Tongue (tissue), 3 donors: ENCODE measurements at places on chromosomes 13 and 19. TPM values are rescaled to one million over a fixed set of nuclear protein-coding genes. Genes with fewer than 3 reads are reported as not detected.

PSG2 gene
- total RNA-seq = not detected

- no peak for DNase-seq
Observed at GRCh38 chr13:34201050-34201913, 383.3 kb downstream of the RFC3 start.

GRCh38 chr13:27140060-27140459 lies 31.6 kb downstream of the USP12 start:
- no peak for DNase-seq

DNA sequence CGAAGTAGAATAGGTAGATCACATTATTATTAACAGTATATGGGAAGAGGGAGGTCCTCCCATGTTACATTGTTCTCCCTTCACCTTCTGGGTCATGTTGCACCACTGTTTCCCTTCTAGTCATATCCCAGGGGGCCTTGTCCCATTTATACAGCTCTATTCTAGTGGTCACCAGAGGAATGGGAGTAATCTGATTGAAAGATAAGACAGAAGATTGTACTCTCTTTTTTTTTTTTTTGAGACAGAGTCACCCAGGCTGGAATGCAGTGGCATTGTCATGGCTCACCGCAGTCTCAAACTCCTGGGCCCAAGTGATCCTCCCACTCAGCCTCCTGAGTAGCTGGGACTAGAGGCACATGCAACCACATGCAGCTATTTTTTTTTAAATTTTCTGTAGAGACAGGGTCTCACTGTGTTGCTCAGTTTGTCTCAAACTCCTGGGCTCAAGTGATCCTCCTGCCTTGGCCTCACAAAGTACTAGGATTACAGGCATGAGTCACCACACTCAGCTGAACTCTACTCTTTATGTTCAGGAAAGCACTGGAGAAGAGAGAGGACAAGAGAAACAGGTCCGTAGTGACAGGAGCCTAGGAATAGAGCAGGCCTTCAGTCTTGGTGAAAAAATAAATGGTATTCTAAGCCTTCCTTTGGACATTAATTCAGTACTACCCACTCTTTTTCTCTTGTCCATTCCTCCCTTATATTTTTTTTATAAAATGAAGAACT lies 4.3 kb upstream of the ZNF529 start:
- DNase-seq = no peak
